ENCODE measurements at places on chromosomes 11 and 22. TPM values are rescaled to one million over a fixed set of nuclear protein-coding genes. Genes with fewer than 3 reads are reported as not detected.

- peaks cover 50% of the 10 kb centered on the region for H3K36me3 ChIP-seq
- peak overlapping the region; percentile 88 for H3K4me3 ChIP-seq
- peaks cover 12% of the 10 kb centered on the region for H3K4me1 ChIP-seq
- no peak overlapping the region for H3K27ac ChIP-seq
- no peak for DNase-seq
Observed at GRCh38 chr22:31488988-31489617, 539 bp downstream of the EIF4ENIF1 start.

GRCh38 chr22:24942301-24942700 is 4.2 kb downstream of the LHFPL7 start:
- no peaks in the 10 kb centered on the region for H3K4me1 ChIP-seq
- no peaks in the 10 kb centered on the region for H3K27me3 ChIP-seq
- H3K36me3 ChIP-seq: no peaks in the 10 kb centered on the region
- no peak for DNase-seq

DNA sequence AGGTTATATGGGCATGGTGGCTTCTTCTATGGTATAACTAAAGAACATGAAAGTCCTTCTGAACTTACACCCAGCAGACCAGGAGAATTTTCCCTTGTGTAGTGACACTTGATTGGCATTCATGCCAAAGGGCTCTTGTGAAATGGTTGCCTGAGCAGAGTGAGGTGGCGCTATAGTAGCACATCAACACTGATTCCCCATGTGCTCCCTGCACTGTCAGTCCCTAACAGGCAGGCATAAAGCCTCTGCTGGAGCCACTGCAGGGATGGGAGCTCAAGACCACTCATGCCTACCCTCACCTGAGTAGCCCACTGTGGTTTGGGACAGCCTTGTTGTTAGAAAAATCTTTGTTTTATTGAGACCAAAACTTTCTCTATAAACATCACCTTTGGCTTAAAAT is 92.6 kb upstream of the LIN7C start:
- no peaks in the 10 kb centered on the region for H3K4me1 ChIP-seq
- no peaks in the 10 kb centered on the region for H3K36me3 ChIP-seq
- no peaks in the 10 kb centered on the region for H3K27me3 ChIP-seq
- DNase-seq: no peak
- H3K27ac ChIP-seq: no peak overlapping the region
- no peak overlapping the region for H3K4me3 ChIP-seq

GRCh38 chr11:69985641-69986439 is 92.3 kb upstream of the ANO1 start:
- no peak for DNase-seq
- H3K4me1 ChIP-seq: peaks cover 18% of the 10 kb centered on the region
- H3K27me3 ChIP-seq: peaks cover 44% of the 10 kb centered on the region

DNA sequence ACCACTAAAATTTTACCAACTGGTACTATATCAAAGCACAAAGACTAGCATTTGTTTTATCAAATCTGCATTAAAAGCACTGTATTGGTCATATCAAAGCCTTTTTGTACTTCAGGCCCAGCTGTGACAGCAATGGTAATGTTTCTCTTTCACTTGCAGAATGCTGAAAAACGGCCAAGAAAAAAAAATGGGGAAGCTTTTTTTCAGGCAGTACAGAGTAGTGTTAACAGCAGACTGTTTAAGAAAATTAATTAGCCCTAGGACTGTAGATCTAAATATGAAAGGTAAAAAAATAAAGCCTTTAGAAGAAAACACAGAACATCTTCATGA is 33.3 kb downstream of the DENND5A start:
- H3K27ac ChIP-seq: no peak overlapping the region
- H3K4me1 ChIP-seq: 0 out of 2 replicates have a peak, but pooled peaks cover 4% of the 10 kb centered on the region
- H3K27me3 ChIP-seq: no peaks in the 10 kb centered on the region
- H3K4me3 ChIP-seq: no peak overlapping the region

DNA sequence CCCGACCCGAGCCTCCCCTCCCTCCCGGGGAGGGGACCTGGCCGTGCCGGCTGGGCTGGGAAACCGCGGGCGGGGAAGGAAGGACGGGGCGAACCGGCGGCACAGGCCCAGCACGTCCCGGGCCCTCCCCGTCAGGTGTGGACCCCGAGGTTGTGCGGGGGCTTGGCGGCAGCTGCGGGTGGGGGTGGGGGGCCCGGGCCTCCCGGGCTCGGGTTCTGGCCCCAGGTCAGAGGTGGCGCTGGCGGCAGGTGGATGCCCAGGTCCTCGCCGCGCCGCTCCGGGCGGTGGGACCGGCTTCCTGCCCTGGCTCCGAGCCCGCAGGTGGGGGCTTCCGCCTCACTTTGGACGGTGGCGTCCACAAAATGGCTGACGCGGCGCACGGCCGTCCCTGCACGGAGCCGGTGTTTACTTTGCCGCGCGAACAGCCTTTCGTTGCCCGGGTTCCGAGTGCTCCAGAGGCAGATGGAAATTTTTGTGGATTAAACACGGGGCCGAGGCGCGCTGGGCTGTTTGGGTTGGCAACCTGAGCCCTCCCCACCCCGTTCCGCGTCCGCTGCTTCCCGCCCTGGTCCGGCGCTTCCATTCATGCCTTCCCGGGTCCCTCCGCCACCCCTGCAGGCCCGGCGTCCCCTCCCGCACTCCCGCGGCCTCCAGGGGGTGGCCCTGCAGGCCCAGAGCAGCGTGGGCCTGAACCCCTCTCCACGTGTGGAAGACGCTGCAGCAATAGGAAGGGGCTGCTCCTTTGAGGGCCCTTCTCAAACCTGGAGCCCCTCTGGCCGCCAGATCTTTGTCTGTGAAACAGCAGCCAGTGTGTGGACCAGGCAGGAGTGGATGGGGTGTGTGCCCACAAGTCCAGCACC is 92.0 kb upstream of the KCNQ1OT1 start:
- peak; percentile 47 for DNase-seq
- H3K4me3 ChIP-seq: no peak overlapping the region
- no peaks in the 10 kb centered on the region for H3K36me3 ChIP-seq
- H3K27ac ChIP-seq: no peak overlapping the region
- no peaks in the 10 kb centered on the region for H3K4me1 ChIP-seq

GRCh38 chr11:77199137-77199745 is 71.2 kb downstream of the MYO7A start:
- no peaks in the 10 kb centered on the region for H3K4me1 ChIP-seq
- H3K36me3 ChIP-seq: no peaks in the 10 kb centered on the region
- no peak overlapping the region for H3K4me3 ChIP-seq
- H3K27me3 ChIP-seq: no peaks in the 10 kb centered on the region
- no peak for DNase-seq
- H3K27ac ChIP-seq: no peak overlapping the region

- no peaks in the 10 kb centered on the region for H3K4me1 ChIP-seq
- no peaks in the 10 kb centered on the region for H3K36me3 ChIP-seq
- no peak overlapping the region for H3K4me3 ChIP-seq
- H3K27ac ChIP-seq: no peak overlapping the region
Observed at GRCh38 chr11:113992459-113993110, 17.7 kb downstream of the HTR3A start.

DNA sequence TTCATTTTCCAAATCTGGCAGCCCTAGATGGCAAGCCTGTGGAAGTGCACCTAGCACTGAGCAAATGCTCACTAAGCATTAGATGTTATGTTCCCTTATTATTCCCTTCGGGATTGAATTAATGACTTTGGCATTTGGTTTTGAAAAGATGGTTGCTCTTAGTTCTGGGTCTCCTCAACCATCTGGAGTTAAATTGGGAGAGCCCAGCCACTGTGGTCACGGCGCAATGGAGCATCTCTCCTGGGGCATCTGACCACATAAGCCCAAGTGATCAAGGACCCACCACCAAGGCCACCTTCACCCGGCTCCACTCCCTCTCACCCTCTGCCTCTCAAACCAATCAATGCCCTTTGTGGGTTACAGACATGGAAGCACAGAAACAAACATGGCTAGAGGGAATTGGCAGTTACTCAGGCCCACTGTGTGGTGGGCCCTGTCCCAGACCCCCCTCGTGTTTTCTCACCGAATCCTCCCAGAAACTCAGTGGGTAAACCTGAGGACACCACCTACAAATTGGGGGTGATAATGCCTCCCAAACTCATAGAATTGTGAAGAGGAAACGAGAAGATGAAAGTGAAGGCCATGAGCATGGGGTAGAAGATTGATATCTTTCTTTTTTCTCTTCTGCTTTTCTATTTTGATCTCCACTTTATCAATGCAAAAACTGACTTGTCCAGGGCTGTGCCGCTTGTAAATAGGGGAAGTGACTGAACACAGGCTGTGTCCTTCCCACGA is 52.2 kb downstream of the IRAG1 start:
- H3K4me1 ChIP-seq: no peaks in the 10 kb centered on the region
- H3K36me3 ChIP-seq: no peaks in the 10 kb centered on the region
- H3K4me3 ChIP-seq: no peak overlapping the region

- no peaks in the 10 kb centered on the region for H3K36me3 ChIP-seq
- no peaks in the 10 kb centered on the region for H3K4me1 ChIP-seq
- no peak overlapping the region for H3K4me3 ChIP-seq
- no peak overlapping the region for H3K27ac ChIP-seq
- no peaks in the 10 kb centered on the region for H3K27me3 ChIP-seq
Observed at GRCh38 chr11:88494848-88495247, 157.3 kb upstream of the CTSC start.

DNA sequence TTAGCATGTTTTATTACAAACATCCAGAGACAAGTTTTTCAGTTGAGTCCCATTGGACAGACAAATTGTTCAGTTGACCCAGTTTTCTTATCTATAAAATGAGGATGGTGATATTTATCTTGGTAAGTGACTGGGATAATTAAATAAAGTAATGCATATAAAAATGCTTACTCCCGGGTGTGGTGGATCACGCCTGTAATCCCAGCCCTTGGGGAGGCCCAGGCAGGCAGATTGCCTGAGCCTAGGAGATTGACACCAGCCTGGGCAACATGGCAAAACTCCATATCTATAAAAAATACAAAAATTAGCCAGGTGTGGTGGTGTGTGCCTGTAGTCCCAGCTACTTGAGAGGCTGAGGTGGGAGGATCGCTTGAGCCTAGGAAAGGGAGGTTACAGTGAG is 15.6 kb upstream of the ACER3 start:
- H3K4me1 ChIP-seq: no peaks in the 10 kb centered on the region
- H3K27ac ChIP-seq: no peak overlapping the region
- no peak for DNase-seq
- no peak overlapping the region for H3K4me3 ChIP-seq
- no peaks in the 10 kb centered on the region for H3K36me3 ChIP-seq
- H3K27me3 ChIP-seq: no peaks in the 10 kb centered on the region

- no peaks in the 10 kb centered on the region for H3K36me3 ChIP-seq
- DNase-seq: no peak
- no peak overlapping the region for H3K4me3 ChIP-seq
Observed at GRCh38 chr22:19665784-19666672, 48.3 kb upstream of the SEPTIN5 start.

DNA sequence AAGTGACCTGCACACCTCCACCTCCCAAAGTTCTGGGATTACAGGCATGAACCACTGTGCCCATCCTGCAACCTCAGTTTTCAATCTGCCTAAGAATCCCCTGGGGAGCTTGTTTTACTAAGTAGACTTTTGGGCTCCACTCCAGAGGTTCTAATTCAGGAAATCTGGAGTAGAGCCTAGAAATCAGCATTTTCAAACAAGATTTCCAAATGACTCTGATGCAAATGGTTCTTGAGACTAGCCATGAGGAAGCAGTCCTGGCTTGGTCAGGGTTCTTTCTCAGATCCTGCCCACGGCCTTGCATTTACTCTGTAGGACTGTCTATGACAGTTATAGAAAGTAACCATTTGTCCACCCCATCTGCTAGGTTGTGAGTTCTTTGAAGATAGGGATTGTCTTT is 1.6 kb upstream of the KCNE3 start:
- no peaks in the 10 kb centered on the region for H3K27me3 ChIP-seq
- no peak for DNase-seq
- H3K36me3 ChIP-seq: no peaks in the 10 kb centered on the region
- H3K27ac ChIP-seq: no peak overlapping the region

- H3K4me1 ChIP-seq: peaks cover 5% of the 10 kb centered on the region
- peak; percentile 67 for DNase-seq
- no peak overlapping the region for H3K4me3 ChIP-seq
- H3K36me3 ChIP-seq: no peaks in the 10 kb centered on the region
Observed at GRCh38 chr11:70503468-70504221, 105.3 kb downstream of the CTTN start.

- H3K27ac ChIP-seq: no peak overlapping the region
- peaks cover 41% of the 10 kb centered on the region for H3K36me3 ChIP-seq
- H3K27me3 ChIP-seq: no peaks in the 10 kb centered on the region
- DNase-seq: no peak
- H3K4me3 ChIP-seq: no peak overlapping the region
- no peaks in the 10 kb centered on the region for H3K4me1 ChIP-seq
Observed at GRCh38 chr22:17842386-17842785, 68.1 kb upstream of the BID start.

DNA sequence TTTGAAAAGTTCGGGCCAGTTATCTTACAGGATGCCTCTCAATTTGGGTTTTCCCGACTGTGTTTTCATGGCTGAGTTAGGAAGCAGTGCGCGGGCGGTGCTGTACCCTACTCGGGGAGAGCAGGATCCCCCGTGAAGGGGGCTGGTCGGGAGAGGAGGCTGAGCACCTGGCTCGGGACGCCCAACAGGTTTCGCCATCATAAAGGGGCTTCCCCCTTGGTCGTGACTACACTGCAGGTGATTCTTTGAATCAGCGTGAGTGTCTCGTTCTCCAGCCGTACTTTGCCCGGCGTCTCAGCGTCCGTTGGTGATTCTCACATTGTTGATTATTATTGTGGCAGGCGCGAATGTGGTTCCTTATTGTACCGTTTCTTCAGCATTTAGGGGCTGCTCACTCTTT is 46.6 kb downstream of the ST14 start:
- no peak overlapping the region for H3K4me3 ChIP-seq
- no peak overlapping the region for H3K27ac ChIP-seq
- DNase-seq: no peak

DNA sequence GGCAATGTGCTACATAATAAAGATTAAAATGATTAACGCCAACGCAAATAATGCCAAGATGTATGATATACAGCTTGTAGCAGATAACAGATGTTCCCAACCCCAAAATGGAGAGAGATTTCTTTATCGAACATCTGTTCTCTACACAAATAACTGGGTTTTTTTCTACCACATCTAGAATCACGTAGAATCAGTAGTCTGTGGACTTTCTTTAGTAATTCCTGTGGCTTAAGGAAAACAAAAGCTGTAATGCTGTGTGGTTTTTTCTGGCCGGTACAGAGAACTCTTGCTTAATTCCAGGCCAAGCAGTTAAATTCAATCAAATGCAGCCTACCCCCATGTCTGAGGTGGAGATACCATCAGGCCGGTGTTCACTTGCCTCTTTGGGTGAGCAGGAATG is 303.4 kb downstream of the FAT3 start:
- H3K36me3 ChIP-seq: no peaks in the 10 kb centered on the region
- H3K4me3 ChIP-seq: no peak overlapping the region
- no peaks in the 10 kb centered on the region for H3K27me3 ChIP-seq
- DNase-seq: no peak
- no peaks in the 10 kb centered on the region for H3K4me1 ChIP-seq
- H3K27ac ChIP-seq: no peak overlapping the region

The TRIM34 gene
- total RNA-seq: 10.6 TPM

The HBB gene
- total RNA-seq: not detected

The POLA2 gene
- 26.8 TPM for total RNA-seq

The GNG3 gene
- not detected for total RNA-seq

The MEI1 gene
- total RNA-seq: 0.08 TPM

The SCARF2 gene
- 50.5 TPM for total RNA-seq

The CELF1 gene
- 77.6 TPM for total RNA-seq

The DEFB131B gene
- total RNA-seq: not detected

The CYP2D6 gene
- not detected for total RNA-seq

Measured in SJSA1 (cell line).